ENCODE measurements at places on chromosomes 16 and 17.
A peak's percentile ranks its signal among the peaks of the same experiment; 100 is the strongest.

DNA sequence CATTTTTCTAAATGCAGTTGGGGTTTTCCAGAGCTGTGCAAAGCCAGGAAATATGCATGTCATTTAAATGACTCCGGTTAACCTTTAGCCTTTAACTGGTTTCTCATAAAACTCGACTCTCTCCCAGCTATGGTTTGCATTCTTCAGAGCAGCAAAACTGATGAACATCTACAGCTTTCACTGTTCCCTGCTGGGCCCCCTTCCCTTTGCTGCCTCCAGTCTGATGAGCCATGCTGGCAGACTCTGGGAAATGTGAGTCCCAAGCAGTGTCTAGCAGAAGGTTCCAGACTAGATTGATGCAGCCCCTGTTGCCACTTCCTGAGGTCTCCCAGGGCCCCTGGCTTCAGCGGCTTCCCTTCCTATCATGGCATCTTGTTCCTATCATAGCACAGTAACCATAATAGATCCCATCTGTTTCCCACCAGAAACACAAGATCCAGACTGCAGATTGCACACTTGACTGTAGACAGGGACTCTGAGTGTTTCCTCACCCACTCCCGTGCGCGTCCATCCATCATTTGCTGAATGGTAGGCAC lies 135.4 kb downstream of the CLEC16A start:
- no peak for DNase-seq

GRCh38 chr16:49618955-49619354 lies 237.0 kb downstream of the ZNF423 start:
- no peak for DNase-seq

DNA sequence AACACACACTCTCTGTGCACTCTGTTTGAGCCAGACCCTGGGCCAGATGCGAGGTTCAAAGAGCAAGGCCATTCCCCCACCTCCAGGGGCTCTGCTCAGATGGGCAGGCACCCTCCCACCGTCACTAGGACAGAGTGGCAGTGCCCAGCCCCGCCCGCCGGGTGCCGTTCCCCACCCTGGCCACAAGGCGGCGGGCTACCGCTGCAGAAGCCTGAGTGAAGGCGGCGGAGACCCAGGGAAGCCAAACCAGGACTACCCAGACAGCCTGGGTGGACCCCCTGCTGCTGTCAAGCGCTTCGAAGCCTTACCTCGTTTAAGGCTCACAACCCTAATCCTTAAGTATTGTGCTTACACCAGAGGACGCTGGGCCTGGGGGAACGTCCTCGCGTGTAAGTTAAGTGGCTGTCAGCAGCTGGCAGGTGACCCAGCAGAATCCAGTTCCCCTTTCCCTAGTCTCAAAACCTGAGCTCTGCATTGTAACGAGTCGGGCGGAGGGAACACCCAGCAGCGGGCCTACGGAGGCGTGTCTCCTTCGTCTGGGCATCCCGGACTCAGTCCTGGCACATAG lies 4.5 kb downstream of the ARHGAP27 start:
- peak; percentile 67 for DNase-seq

DNA sequence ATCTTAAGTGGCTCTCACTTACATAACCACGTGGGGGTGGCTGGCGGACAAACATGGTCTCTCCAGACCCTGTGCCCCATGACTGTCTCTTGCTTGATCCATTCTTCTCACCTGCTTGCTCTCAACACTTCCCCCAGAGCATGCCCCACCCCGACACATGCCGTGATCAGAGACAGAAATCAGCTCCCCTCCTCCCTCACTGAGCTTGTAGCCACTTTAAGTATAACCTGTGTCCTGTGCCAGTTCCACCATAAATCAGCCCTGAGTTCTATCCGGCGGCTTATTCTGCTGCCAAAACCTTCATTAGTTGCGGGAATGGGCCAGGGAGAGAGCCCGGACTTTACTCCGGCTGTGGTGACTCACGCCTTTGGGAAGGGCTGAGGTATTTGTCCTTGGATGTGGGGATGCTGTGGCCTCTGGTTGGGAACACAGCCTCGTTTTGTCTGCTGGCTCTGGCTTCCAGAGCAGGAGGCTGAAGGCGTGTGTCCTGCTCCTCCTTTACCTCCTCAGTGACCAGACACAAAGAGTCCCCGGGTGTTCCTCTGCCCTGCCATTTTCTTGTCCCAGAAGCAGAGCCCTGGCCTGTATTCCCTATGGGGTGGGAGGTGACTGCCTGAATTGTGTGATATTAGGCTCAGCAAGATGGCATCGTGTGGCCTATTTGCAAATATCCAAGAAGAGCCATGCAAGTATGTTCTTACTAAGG lies 21.1 kb downstream of the ANKRD40 start:
- DNase-seq, result peak; percentile 98

DNA sequence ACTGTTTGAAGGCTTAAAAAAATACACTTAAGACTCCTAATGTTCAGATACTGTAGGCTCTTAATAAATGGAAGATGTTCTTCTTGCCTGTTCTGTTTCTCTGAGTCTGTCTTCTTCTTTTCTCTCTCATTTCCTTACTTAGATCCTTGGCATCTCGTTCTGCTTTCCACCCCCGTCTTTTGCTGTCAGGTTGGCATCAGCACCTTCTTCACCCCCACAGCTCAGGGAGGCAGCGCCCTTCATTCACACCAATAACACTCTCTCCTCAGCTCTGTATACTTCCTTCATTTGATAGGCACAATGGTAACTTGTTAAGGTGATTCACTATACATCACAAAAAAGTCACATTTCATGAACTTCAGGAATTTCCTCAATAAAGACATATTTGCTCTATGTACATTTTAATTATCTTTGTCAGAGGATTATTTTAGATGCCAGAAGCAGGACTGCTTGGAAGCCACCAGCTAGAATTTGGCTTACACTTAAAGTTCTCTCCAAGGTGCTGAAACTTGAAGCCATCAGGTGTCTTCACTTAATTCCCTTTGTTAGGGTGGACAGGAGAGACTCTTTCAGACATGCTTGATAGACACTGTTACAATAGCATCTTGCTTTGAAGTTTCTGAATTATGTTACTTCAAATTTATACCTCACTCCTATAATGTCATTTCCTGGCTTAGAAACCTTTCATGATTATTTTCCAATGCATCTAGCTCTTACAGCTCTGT lies 670.1 kb upstream of the C16orf82 start:
- DNase-seq, result no peak

DNA sequence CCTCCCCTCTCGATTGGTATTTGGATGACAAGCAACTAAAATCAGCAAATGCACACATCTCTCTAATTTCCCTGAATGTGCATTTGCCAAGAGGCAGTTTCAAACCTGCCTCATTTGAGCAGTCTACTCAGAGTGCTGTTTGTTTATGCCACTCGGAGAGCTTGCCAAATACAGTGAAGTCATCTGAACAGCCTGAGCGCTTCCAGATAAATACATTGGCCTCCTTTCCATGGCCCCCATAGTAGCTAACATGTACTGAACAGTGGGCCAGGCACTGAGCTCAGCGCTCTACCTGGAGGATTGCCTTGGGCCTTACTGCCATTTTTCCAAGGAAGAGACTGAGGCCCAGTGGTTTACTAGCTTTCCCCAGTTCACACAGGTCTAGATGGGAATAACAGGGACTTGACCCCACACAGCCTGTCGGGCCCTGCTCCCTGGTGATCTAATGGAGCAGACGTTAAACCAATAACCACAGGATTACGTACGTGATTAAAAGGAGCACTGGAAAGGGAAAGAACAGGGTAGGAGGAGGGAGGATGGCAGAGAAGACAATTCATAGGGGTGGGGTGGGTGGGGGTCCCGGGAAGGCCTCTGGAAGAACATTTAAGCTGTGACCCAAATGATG lies 18.7 kb upstream of the ANKRD40CL start:
- DNase-seq, result no peak

GRCh38 chr17:70037498-70037897 lies 37.5 kb upstream of the KCNJ16 start:
- DNase-seq, result no peak

DNA sequence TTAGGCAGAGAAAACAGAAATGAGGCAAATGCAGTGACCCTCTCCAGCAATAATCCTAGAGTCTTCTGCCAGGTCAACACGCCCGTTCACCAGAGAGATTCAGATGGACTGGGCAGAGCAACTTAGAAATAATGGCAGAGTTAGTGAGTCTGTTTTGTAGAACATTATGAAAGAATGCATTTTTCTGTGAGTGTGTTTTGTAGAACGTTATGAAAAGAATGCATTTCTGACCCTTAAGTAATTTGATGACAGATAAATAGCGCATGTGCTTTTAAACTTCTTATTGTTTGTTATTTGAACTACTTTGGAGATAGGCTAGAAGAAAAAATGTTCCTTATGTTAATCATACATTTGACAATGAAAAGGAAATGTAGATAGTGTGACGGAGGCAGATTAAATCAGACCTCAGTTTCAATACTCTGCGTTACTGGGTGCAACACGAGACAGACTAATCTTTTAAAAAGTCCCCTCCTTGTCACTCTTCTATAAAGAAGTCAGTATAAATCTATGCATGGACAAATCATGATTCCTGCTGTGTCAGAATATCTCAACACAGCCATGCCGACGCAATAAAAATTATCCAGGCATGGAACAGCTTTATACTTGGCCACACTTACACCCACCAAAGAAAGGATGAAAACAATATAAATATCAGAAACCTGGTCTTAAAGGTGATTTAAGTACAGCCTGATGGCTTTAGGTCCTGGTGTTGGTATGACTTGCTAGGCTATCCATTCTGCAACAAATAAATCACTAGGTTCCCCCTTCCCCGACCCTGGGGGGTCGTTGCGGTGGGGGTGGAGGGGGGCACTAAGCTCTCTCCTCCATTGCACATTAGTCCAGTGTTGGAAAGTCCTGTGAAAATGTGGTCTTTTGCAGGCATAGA lies 47.8 kb downstream of the MARCHF10 start:
- no peak for DNase-seq

- DNase-seq, result no peak
These were observed 74.8 kb downstream of the HS3ST2 start for GRCh38 chr16:22888791-22889190.
